ENCODE measurements at places on chromosomes 16 and 17.

GRCh38 chr16:89972244-89973234 is 24.0 kb downstream of the DEF8 start:
- peak; percentile 91 for DNase-seq

- DNase-seq, result no peak
Measured at GRCh38 chr16:15770512-15770911, 86.3 kb downstream of the MYH11 start.

GRCh38 chr17:8152112-8152775 is at the start of gene PER1:
Gene PER1, minus strand, starts transcription at chr17:8152404. Its CDS starts 1,698 bp downstream, at chr17:8150706.
- peak; percentile 95 for DNase-seq

DNA sequence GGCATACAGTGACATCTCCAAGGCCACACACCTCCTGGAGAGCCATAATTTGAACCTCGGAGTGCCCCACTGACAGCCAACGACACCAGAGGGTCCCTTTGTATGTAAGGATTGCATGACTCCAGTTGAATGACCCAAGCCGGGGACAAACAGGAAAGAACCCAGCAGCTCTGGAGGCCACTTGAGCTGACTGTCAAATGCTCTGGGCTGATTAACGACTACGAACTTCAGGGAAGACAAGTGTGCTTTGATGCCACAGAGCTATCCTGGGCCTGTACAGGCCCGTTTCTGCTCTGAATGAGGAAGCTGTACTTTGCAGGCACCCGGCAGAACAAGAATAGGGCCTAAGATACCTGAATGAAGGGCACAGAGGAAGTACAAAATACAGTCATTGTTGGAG is 404.6 kb downstream of the SLC39A11 start:
- DNase-seq, result no peak

DNA sequence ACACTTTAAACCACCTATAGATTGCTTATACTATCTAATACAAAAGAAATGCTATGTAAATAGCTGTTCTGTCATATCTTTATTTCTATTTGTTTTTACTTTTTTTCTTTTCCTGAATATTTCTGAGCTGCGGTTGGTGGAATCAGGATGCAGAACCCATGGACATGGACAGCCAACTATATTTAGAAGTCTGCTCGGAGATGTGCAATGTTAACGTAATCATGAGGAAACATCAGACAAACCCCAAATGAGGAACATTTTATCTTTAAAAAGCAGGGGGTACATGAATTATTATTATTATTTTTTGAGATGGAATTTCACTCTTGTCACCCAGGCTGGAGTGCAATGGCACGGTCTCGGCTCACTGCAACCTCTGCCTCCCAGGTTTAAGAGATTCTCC is 31.4 kb upstream of the GHDC start:
- no peak for DNase-seq

DNA sequence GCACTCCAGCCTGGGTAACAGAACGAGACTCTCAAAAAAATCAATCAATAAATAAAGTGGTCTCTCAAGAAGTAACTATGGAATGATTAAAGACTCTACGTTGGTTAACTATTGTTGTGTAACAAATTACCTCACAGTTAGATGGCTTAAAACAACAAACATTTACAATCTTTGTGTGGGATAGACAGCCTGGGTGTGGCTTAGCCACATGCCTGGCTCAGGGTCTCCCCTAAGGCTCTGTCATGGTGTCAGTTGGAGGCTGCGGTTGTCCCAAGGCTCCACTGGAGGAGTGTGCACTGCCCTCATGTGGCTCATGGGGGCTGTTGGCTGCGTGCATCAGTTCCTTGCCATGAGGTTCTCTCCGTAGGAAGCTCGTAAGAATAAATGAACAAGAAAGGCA is 294.5 kb downstream of the SNX29 start:
- peak; percentile 20 for DNase-seq

GRCh38 chr16:56212144-56212543 is 20.9 kb downstream of the GNAO1 start:
- DNase-seq, result no peak

DNA sequence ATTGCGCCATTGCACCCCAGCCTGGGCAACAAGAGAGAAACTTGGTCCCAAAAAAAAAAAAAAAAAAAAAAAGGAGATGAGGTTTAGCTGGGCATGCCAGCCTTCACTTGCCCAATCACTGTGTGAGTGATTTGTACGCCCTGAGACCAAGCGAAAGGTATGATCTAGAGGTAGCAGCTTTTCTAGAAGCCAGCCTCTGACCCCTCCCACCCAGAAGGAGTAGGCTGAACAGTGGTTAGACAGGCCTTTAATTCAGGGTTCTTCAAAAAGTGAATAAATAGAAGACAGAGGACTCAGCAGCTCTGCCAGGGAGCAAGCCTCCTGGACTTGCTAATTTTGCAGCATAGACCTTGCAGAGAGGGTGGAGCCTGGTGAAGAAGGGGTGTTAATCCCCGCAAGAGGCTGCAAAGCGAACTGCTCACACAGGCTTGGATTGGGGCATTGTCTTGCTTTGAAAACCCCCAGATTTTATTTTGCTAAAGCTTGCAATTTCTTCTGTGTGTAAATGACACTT is 7.1 kb upstream of the CYTH1 start:
- no peak for DNase-seq

GRCh38 chr17:73250851-73251640 is 10.6 kb downstream of the CPSF4L start:
- no peak for DNase-seq

DNA sequence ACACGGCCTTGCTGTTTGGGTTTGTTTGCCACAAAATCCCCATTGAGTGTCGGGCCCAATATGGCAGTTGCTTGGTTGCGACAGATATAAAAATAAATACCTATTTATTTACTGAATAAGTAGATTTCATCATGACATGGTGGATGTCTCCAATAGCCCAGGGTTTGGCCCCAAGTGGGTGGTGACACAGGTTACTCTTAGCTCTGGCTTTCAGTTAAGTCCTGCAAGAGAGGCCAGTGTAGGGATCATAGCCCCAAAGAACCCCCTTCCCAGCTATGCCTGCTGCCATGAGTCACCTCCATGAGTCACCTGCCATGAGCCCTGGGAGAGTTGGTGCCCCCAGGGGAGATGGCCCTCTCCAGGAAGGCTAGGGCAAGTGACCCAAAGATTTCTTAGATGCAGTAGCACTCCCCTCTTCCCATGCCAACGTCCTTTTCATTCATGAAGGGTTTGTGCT is 78.7 kb upstream of the LGALS9 start:
- DNase-seq, result no peak

GRCh38 chr17:74814453-74814852 is 38.3 kb upstream of the NAT9 start:
- DNase-seq, result no peak

GRCh38 chr16:23848958-23849357 is 13.2 kb downstream of the PRKCB start:
- no peak for DNase-seq

- DNase-seq, result no peak
Measured at GRCh38 chr17:80497726-80498241, 21.4 kb upstream of the NPTX1 start.

DNA sequence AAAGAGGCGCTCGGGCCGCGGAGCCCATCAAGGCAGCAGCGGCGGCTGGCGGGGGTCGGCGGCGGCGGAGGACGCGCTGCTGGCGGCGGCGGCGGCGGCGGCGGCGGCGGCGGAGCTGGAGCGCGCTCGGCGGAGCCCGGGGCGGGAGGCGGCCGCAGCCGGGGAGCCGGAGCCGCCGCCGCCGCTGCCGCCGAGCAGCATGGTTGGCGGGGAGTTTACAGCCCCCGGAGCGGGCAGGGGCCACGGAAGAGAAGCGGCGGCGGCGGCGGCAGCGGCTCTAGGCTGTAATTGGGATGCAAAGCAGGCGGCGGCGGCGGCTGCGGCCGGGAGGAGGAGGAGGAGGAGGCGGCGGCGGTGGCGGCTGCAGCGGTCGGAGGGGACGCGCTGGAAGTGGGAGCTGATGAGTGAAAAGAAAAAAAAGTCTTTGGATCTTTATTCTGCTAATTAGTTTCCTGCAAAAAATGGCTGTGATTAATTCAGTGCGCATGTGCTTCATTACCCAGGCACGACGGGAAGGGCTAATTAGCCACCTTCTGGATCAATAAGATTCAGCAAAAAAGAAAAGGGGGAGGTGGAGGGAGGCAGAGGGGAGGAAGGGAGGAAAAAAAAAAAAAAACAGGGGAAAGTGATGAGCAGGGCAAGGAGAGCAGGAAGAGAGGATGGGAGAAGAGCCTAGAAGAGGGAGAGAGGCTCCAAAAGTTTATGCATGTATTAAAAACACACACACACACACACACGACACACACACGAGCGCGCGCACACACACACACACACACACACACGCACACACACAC is 10.9 kb upstream of the ZFHX3 start:
- peak; percentile 31 for DNase-seq

GRCh38 chr17:31389657-31390381 is 1.7 kb upstream of the RAB11FIP4 start:
- no peak for DNase-seq

GRCh38 chr16:29830774-29831173 is 10.5 kb downstream of the MVP start:
- DNase-seq, result no peak

DNA sequence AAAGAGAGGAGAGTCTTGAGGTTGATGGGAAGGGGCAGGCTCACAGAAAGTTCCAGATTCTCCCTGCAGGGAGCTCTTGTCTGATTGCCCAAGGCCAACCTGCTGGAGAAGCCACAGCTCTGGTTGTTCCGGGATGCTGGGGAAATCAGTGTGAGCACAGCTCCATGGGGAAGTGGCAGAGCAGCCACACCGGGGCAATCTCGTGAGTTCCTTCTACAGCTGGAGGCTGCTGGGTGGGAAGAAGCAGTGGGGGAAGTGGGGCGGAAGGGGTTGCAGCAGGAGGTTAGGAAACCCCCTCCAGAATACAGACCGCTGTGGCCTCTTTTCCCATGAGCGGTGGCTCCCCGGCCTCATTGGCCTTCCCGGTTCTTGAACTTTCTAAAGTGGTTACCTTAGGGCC is 34.0 kb downstream of the KIAA0513 start:
- no peak for DNase-seq

- DNase-seq, result no peak
Measured at GRCh38 chr17:57335195-57335792, 79.0 kb downstream of the MSI2 start.

- no peak for DNase-seq
Measured at GRCh38 chr16:58331024-58331707, 36.3 kb upstream of the PRSS54 start.

DNA sequence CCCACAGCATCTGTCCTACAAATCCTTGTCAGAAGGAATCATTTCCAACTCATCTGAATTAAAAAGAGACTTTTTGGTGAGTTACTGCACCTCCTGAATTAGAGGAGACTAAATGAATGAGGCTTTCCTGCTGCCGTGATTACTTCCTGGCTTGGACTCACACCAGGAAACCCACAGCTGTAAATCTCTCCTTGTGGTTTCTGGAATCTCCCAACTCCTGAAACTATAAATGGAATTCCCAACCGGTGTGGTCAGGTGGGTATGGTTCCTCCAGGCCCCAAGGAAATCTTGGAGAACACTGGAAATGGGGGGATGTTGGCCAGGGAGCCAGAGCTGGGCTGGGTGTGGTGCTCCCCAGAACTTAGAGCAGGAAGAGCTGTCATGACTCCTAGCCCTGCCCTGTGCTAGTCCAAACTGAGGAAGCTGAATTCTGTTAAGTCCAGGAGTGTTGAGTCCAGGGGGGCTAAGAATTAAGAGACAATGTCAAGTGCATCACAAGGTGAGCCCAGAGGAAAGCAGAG is 216.4 kb downstream of the GSG1L start:
- DNase-seq, result no peak

DNA sequence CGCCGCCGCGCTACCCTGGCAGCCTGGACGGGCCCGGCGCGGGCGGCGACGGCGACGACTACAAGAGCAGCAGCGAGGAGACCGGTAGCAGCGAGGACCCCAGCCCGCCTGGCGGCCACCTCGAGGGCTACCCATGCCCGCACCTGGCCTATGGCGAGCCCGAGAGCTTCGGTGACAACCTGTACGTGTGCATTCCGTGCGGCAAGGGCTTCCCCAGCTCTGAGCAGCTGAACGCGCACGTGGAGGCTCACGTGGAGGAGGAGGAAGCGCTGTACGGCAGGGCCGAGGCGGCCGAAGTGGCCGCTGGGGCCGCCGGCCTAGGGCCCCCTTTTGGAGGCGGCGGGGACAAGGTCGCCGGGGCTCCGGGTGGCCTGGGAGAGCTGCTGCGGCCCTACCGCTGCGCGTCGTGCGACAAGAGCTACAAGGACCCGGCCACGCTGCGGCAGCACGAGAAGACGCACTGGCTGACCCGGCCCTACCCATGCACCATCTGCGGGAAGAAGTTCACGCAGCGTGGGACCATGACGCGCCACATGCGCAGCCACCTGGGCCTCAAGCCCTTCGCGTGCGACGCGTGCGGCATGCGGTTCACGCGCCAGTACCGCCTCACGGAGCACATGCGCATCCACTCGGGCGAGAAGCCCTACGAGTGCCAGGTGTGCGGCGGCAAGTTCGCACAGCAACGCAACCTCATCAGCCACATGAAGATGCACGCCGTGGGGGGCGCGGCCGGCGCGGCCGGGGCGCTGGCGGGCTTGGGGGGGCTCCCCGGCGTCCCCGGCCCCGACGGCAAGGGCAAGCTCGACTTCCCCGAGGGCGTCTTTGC is 3.1 kb downstream of the HIC1 start:
- no peak for DNase-seq

DNA sequence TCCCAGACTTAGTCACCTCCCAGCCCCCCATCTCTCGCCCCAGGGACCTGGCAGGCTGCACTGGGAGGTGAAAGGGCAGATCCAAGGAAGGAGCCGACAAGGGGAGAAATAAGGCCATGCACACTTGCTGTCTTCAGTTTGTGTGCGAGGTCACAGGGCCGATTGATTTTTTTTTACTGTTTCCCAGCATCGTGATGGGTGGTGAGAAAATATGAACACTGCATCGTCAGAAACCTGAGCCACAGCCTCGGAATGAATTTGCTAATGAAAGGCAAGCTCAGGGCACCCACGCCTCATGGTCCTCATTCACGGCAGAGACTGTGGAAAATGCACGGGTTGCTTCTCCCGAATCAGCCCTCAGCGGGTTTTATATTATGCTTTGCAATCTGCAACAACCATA is 98.0 kb downstream of the SOCS1 start:
- no peak for DNase-seq

GRCh38 chr17:2042390-2042847 is 597 bp downstream of the OVCA2 start:
- no peak for DNase-seq

Measured in nucleus accumbens (tissue), 56 donors.